Fibroblast of villous mesenchyme (primary cell): ENCODE measurements at places on chromosomes 1 and 21.

DNA sequence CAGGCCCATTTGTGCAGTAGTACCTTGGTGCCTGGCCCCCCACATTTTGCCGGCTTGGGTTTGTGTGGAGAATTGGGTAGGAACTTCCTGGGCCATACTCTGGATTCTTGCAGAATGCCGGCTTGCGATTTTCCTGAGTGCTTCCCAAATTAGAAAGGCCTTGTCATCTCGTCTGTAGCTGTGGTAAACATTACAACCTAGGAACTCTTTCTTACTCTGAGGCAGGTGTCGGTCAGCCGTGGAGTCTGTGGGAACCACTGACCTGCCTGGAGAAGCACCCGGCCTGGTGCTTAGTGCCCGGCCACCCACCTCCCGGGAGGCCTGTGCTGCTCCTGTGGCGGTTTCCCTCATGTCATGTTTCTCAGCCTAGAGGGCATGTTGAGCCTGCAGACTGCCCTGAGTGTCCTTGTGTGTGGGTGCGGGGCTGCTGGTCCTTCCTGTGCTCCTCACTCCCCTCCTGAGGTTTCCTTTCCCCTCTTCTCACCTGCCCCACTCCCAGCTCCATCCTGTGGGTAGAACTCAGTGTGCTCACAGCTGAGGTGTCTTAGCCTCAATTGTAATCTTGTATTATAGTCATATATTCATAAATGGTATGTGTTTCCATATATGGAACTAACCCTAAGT, 64.7 kb downstream of the S100B start:
- no peak for DNase-seq

GRCh38 chr1:233664253-233664652, 50.3 kb downstream of the KCNK1 start:
- DNase-seq = no peak

- peak; percentile 9 for DNase-seq
Measured at GRCh38 chr1:206748348-206749030, 22.1 kb upstream of the IL19 start.

- DNase-seq = no peak
Measured at GRCh38 chr1:172453607-172454006, 9.7 kb upstream of the PIGC start.
